Fibroblast of the conjunctiva (primary cell): ENCODE measurements at places on chromosomes 1 and 21.

DNA sequence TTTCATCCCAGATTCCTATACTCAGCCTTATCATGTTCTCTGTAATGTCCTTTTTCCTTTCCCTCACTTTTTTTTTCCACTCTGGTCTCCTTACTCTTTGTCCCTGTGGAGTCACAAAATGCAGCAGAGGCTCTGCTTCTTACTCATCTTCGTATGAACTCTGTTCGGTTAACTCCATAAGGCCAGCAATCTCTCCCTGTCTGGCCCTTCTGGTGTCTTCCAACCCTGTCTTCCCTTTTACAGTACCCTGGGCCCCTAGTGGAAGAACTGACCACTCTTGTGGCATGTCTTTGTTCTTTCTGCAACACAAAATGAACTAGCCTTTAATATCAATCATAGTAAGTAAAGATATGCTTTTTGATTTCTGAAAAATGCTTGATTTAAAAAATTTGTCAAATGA is 7.1 kb downstream of the CD101 start:
- no peak for DNase-seq

DNA sequence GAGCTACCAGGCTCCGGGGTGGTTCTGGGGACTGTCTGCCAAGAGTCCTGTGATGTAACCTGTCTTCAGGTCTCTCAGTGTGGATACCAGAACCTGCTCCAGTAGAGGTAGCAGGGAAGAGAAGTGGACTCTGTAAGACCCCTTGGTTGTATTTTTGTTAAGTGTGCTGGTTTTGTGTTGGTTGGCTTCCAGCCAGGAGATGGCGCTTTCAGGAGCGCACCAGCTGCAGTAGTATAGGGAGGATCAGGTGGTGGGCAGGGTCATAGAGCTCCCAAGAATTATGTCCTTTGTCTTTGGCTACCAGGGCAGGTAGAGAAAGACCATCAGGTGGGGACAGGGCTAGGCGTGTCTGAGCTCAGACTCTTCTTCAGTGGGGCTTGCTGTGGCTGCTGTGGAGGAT is 1147.2 kb upstream of the ADGRL4 start:
- DNase-seq, result no peak

DNA sequence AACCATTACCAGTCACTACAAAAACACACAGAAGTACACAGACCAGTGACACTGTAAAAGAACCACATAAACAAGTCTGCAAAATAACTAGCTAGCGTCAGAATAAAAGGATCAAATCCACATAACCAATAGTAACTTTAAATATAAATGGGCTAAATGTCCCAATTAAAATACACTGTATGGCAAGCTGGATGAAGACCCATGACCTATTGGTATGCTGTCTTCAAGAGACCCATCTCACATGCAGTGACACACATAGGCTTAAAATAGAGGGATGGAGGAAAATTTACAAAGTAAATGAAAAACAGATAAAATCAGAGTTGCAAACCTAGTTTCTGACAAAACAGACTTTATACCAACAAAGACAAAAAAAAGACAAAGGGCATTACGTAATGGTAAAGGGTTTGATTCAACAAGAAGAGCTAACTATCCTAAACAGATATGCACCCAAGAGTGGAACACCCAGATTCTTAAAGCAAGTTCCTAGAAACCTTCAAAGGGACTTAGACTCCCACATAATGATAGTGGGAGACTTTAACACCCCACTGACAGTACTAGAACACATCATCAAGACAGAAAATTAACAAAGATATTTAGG is 196.9 kb downstream of the TBX15 start:
- DNase-seq, result no peak

DNA sequence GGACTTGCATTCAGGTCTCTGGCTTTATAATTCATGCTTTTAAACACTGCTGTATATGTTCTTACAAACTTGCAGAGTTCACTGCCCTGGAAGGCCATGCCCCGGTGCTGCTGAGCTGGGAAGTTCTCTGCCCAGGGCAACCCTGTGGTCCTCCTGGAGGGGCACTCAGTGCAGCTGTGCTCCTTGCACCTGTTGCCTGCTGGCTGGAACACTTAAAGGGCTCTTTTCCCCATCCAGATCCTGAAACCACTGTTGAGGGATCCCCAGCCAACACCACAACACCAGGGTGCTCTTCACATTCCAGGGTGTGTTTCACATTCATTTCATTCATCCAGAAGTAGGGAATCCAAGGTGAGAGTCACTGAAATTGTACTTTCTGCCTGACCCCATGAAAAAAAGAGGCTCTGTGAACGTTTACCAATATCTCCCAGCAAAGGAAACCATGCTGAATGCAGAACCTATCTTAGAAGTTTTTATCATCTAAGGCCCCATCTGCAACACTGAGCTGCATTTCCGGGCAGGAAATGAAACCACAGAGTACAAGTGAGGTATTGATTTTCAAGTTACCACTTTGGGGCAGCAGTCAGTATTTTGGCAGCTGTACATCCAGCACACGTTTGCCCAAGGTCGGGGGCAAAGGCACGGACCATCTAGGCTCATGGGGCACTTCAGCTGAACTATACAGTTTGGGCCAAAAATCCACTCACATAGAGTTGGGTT is 16.4 kb upstream of the KIAA0040 start:
- DNase-seq, result no peak

DNA sequence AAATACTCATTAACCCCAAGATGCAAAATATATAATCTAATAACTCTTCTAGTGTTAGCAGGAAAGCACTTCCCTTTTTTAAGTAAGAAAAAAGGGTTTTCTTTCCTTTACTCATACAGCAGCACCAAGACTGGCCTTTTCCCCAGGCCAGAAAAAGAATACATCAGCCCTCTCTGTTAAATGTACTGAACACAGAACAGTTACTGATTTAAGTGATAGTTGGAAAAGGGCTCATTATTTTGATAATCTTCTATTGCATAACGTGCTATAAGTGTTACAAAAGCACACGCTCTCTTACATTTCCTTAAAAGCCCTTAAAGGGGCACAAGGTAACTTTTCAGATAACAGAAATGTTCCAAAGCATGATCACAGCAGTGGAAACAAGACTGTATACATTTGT is 142.9 kb downstream of the TIAM1 start:
- no peak for DNase-seq

DNA sequence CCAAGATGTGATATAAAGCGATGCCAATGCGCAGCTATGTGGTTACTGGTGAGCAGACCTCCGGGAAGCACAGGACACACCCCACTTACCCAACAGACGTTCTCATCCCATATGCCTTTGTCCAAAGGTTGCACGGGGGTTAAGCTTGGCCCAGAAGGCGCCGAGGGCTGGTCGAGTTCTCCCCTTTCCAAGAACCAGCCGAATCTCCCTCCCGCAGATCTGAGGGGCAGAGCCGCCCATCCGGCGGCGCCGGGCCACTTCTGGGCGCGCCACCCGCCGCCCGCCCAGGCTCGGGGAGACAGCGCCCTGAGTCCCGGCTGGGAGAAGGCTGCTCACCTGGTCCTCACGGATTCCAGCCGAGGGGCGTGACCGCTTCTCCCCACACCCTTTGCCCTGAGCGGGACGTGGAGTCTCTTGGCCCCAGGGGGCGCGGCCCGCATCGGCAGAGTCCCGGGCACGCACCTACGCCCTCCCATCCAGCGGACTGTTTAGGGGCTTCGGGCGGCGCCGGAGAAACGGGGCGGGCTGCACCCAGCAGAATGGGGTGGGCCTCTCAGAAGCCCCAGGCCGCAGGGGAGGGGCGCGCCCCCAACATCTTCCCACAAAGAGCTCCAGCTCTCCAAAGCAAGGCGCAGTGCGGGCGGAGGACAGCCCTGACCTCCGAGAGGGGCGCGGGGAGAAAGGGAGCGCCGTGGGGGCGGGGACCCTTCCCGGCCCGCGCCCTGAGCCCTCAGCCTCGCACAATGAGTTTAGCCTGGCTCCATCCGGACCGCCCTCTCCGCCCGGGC is 615 bp downstream of the GPR161 start:
- no peak for DNase-seq

- DNase-seq, result no peak
These were observed 20.6 kb downstream of the VWA5B1 start for GRCh38 chr1:20311289-20311688.

DNA sequence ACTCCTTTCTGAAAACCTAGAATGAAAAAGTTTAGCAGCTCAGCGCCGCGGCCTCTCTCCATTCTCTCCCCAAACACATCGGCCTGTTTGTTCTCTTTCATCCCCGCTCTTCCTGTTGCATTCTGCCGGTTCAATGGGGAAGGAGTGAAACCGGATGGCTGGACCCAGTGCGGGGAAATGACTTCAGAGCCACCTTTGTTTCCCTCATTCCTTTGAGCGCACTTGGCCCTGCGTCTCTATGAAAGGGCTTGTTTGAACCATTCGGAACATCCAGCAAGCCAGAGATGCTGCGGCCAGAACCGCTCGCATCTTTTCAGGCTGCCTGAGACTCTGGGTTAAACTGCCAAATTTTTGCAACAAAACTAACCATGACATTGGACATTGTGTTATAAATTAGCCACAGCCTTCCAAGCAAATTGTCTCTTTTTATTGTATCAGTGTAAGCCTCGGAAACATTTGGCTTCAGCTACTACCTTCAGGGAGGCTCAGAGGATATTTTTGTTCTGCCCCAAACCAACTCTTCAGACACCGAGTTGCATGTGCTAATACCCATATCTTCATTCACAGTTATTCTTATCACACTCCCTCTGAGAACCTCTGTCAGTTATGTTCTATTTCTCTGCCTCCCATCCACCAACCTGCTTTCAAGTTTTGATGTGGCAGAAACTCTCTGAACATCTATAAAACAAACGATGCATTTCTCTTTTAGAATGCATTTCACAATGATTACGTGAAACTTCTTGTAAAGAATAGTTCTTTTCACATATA is 5.1 kb upstream of the OLIG1 start:
- no peak for DNase-seq

- DNase-seq, result no peak
These were observed 5.2 kb downstream of the BRINP3 start for GRCh38 chr1:190472494-190472893.

DNA sequence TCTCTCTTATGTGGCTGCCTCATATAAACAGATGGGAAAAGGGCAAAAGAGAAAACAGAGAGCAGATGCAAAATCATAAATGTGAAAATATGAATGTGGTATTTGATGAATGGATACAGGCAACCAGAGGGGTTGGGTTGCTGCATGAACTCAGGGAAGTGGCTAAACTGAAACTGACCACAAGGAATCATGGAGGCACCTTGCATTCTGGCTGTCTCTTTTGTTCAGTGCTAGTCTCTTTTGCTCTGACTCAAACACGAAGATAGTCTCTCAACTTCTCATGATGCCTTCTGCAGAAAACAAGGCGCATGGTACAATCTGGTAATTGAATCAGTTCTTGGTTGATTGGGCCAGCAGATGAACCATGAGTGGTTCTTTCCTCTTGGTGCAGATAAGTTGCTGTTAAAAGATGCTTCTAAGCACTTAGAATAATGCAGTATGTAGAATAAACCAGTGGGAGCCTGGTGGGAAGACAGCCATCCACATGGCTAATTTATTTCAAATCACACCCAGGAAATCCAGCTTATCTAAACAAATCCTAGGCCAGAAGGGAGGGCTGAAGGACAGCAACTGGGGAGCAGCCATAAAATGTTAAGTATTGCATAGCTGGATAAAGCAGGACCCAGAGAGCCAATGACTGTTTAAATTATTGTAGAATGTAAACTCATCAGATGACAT is 64.2 kb downstream of the HLX start:
- no peak for DNase-seq

DNA sequence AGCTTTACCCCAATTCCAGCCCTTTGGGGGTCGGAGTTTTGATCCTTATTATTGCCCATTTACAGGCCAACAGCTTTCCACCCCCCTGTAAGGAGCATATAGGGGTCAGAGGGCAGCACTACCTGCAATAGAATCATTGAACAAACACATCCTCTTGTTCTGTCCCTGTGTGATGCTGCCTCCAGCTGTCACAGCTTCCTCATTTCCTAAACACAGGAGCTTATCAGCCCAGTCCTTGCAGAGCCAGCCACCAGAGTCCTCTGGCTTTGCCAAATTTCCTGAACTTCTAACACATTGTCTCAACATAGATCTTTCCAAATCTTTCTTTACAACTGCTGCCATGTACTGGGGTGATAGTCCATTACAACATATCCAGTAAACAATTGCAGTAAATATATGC is 32.8 kb upstream of the PTBP2 start:
- DNase-seq, result no peak

- no peak for DNase-seq
These were observed 129.4 kb downstream of the RASAL2 start for GRCh38 chr1:178223289-178223688.

DNA sequence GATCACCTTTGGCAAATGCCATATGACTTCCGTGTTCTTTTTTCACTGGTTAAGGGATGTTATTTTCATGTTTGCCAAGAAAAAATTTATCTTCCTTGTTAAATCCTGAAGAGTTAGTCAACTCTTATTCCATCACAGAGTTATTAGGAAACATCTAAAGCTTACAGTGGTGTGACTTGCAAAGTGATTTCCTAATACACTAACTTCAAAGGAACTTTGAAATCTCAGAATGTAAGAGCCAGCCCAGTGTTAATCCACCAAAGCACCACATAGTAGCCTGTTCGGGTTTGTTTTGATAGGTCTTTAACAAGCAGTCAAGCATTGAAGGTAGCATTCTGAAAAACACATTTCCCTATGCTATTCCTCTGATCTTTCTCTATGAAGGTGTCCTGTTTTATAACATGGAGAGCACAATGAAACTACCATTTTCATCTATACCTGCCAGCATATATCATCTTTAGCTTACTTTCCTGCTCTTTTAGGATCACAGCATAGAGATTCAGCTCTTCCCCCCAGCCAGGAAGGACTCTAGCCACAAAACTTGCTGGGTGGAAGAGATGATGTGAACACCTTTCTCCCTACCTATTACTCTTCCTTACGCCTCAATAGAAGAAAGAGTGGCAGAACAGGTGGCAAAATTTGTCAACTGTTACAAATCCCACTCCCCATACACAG is 82.4 kb upstream of the MAGI3 start:
- DNase-seq, result no peak

DNA sequence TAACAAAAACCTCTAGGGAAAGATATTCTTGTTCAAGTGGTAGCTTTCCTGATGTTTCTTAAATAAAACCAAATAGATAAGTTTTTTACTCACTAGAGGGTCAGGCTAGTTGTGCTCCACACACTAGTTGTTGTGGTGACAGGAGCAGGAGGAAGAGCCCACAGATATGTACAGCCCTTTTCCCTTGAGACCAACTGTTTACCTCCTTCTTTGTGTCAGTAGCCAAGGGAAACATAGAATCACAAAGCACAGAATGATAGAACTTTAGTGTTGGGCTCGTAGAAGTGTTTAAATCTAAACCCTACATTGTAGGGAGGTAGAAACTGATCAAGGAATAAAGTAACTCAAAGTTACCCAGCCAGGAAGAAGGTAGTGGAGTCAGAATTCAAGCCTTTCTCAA is 309.0 kb downstream of the CTH start:
- no peak for DNase-seq

- DNase-seq, result no peak
These were observed 121.5 kb downstream of the SIM2 start for GRCh38 chr21:36820176-36821031.
